ENCODE measurements at places on chromosomes 12 and 14.
A peak's percentile ranks its signal among the peaks of the same experiment; 100 is the strongest.

GRCh38 chr12:128356547-128356946, 89.6 kb downstream of the TMEM132C start:
- DNase-seq: no peak

DNA sequence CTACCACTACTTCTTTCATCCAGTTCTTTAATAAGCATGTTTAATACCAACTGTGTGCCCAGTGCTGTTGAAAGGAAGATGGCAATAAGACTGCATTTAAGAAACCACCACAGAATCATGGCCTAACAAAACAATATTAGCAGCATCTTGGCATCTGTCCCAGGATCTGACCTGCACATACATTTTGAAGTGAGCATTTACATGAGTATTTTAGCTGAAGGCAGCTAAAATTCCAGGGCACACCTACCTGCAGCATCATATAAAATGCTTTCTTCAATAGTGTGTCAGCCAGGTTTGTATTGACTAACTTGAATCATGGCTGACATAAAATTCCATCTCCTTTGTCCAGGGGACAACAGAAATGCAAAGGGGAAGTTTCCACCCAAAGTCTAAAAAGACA, 65.0 kb upstream of the ARHGAP5 start:
- no peak for DNase-seq

GRCh38 chr14:88225721-88226120, 97.3 kb downstream of the KCNK10 start:
- DNase-seq: no peak

GRCh38 chr12:99431203-99431602, 216.3 kb upstream of the GARIN6 start:
- DNase-seq: no peak

- DNase-seq: no peak
These were observed 181.4 kb downstream of the EFCAB11 start for GRCh38 chr14:89773151-89773550.

GRCh38 chr12:65926119-65926908, 102.0 kb downstream of the HMGA2 start:
- DNase-seq: no peak

DNA sequence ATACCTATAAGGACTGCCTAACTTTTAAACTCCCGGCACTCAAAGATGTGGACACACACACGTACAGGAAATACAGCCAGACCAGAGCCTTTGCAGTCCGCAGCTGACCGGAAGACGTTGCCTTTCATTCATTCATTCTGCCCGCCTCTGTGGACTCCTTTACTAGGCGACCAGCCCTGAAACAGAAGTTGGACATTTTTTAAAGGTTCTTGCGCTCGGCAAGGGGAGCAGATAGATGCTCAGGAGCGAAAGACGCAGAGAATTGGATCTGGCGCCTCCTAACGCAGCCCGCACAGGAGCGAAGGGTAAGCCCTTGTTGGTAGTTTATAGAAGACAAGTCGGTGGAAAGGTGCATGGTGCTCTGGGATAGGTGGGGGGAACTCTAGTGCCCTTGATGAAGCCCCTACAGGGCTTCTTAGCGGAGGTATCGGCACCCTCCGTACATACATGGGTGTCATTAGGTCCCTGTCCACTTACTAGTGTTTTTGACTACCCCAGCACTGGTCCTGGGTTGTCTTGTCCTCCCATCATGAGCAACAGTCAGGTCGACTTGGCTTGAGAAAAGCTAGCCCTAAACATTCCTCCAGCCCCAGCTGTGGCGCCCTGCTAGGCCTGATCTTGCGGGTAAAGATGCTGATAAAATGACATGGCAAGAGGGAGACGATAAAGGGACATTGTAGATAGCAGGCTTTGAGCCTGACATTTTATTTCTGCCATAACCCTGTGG, at the start of gene KDM2B:
Gene KDM2B (minus strand): TSS at position 65 of the 727 bp plus-strand sequence. CDS start 112 bp downstream, outside the sequence.
- DNase-seq: peak; percentile 49

DNA sequence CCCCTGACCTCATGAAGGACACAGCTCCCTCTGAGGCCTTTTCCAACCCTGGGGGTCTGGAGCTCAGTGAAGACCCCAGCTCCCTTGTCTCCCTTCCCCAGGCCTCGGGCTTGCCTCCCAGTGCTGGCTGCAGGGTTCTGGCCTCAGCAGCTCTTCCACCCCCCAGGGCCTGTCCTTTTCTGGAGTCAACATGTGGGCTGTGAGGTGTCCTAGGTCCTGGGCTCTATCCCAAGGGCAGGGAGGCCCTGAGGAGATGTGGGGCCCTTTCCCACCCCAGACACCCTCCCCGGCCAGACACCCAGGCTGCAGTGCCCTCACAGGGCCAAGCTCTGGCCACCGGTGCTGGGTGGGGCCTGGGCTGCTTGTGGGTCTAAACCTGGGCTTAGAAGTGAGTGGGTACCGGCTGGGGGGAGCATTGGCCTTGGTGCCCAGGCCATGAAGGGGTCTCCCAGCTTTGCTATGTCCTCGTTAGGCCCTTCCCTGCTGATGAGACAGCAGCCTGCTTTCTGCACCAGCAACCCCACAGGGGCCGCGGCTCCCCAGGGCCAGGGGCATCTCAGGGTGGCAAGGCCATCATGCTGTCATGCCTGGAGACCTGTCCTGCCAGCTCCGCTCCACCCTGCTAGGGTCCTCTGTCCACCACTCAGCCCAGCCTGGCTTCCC, 2.7 kb upstream of the CRIP2 start:
- DNase-seq: no peak

- DNase-seq: peak; percentile 49
These were observed 11.5 kb downstream of the PSMB5 start for GRCh38 chr14:23023022-23023794.

DNA sequence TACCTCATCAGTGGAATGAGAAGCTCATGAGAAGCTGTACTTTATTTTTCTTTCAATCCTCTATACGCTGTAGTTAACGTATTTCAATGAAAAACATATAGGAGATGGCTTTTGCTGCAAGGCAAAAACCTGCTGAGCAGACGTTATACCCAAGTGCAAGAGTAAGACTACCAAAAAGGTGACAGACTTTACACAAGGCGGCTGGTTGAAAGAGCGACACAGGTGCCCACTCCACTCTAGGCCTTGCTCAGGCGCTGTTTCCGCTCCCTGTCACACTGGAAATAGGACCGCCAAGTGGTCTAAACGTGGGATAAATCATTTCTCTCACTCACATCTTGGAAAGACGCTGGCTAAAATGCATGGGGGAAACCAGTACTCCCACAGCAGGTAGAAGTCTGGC, 54.5 kb downstream of the PPP2R5C start:
- DNase-seq: peak; percentile 36

GRCh38 chr12:66345212-66345611, 42.9 kb downstream of the HELB start:
- no peak for DNase-seq

DNA sequence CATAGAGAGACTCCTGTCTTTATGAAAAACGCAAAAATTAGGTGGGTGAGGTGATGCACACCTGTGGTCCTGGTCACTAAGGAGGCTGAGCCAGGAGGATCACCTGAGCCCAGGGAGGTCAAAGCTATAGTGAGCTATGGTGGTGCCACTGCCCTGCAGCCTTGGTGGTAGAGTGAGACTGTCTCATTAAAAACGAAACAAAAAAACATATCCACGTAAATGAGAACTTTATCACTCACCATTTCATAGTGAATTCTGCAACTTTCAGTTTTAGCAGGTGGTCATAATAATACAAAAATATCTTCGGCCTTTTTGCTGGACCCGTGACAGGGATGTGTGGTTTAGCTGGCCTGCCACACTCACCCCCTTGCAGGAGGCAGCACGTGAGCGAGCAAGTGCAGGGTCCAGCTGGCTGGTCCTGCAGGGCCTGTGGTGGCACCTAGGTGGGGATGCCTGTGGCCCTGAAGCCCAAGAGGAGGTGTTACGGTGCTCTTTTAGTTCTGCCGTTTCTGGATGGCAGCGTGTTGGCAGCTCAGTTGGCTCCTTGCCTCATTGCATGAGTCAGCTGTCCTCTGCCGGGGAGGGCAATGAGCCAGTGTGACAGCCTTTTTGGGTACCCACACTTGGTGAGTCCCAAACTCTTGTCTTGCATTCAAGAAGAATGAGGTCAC, 1330.7 kb upstream of the TMEM132C start:
- no peak for DNase-seq

DNA sequence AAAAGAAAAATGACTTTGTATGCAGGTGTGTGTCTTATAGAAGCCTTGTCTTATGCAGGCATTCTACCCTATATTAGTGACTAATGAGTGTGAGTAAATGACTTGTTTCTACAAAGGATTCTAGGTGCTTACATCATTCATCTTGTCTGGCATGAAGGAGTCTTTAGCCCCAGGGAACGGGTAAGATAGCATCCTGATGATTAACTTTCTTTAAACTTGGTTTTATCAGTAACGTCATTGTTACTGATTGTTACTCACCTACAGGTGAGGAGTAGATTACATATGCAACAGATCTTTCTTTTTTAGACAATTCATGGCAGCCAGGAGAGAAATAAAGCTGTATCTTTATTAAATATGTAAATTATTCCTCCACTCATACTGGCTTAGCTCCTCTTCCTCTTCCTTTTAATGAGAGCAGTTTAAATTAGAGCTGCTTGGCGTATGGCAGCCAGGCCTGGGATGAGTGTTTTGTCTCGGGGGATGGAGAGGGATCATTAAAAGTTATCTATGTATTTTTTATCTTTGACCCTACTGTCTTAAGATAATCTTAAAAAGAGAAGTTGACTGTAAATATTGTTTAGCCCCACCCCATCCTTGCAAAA, 57.2 kb upstream of the ATP2A2 start:
- DNase-seq: no peak

GRCh38 chr12:47904713-47905709, at the start of gene VDR:
Gene VDR, minus strand, starts transcription at chr12:47904994. Its CDS starts 25,881 bp downstream, at chr12:47879113.
- DNase-seq: peak; percentile 87

GRCh38 chr14:23707415-23707814, 71.3 kb downstream of the DHRS2 start:
- no peak for DNase-seq

- no peak for DNase-seq
These were observed 84.9 kb upstream of the DUSP6 start for GRCh38 chr12:89437231-89437630.

- DNase-seq: no peak
These were observed 23.1 kb upstream of the DCP1B start for GRCh38 chr12:2027351-2027750.

DNA sequence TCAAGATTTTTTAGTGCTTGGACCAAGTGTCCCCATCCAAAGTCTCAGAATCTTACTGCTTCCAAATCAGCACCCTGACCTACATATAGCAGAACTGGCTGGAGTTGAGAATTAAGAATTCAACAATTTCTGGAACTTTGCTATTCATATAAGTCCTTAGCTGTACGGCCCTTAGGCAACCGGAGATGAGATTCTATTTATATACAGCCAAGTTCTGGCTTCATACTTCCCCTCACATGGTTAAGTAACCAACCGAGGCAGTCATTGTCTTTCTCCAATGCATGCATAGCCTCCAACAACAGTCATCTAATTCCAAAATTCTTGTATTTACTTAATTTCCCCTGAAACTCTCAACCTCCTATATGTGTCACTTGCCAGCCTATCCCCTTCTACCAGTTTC, 76.6 kb downstream of the SINHCAF start:
- no peak for DNase-seq

- no peak for DNase-seq
These were observed 16.8 kb downstream of the GALNT6 start for GRCh38 chr12:51374361-51374760.

DNA sequence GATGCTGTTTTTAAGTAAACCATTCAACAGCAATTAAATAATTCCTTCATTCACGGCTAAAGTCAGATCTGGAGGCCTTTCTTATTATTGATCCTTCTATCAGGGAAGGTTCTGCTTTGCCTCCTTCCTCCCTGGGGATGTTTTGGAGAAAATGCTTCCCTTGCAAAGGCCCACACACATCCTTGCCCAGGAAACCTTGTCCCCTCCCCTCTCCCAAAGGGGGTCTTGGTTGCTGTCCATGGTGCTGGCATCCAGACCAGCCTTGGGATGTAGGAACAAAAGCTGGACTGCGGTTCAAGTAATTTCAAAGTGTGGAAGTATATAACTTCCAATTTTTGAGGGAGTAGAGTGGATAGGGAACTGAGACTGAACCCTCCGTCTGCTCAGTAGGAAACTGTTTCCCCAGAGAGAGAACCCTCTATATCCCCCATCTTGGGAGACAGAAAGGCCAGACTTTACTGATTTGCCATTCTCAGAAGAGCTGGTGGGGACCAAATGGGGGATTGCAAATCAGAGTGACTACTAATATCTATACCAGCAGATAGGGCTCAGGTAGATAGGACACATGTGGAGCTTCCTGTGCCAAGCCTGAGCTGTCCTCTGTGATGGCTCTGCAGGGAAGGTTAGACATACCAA, 5.6 kb downstream of the MARCHF9 start:
- no peak for DNase-seq

- DNase-seq: no peak
These were observed 16.2 kb upstream of the COX6A1 start for GRCh38 chr12:120421701-120422100.

GRCh38 chr14:91115986-91116770, 2.3 kb downstream of the DGLUCY start:
- DNase-seq: no peak

GRCh38 chr12:94173660-94174265, 25.4 kb downstream of the PLXNC1 start:
- no peak for DNase-seq

- DNase-seq: no peak
These were observed 134.7 kb downstream of the CALM1 start for GRCh38 chr14:90531497-90531896.

GRCh38 chr14:21231020-21231652, 38.1 kb downstream of the HNRNPC start:
- peak; percentile 38 for DNase-seq

DNA sequence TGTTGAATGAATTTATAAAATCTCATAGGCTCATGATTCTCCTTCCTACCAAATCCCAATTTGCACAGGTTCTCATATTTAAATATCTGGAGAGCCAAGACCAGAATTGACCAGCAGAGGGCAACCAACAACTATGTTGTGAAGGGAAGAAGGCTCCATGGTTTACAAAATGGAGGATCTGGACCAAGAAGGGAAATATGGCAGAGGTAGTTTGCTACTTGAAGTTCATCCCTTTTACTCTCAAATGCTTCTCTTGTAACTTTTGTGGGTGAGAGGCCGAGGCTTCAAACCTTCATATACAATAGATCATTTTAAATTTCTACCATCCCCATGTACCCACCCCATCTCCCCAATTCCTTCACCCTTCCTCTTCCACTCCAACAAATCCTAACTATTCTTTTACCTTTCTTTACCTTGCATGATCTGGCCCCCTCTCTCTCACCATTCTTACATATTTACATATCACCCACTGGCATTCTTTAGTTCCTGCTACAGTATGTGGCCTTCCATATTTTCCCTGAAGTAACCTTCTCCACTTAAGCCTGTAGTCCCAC, 3.8 kb upstream of the SMARCC2 start:
- DNase-seq: peak; percentile 80

DNA sequence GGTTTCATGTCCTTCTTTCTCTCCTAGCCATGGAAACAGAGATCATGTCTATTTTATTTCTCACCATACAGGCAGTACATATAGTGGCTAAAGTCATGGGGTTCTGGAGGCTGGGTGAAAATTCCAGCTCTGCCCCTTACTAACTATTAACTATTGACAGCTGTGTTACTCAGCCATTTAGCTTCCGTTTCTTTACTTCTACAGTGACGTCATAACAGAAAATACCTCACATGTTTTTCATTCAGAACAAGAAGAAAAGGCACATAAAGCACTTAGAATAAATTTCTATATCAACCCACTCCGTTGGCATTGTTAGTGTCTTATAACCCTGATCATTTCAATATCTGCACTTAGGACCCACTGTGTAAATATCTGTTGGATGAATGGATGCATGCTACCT, 1506.9 kb upstream of the TMEM132C start:
- no peak for DNase-seq

- DNase-seq: peak; percentile 19
These were observed 2.6 kb downstream of the WNK1 start for GRCh38 chr12:754851-755562.

Data from CD4-positive, alpha-beta T cell treated with Interleukin-6 for 4 hours (primary cell).